ENCODE measurements at places on chromosomes 7 and 10.

DNA sequence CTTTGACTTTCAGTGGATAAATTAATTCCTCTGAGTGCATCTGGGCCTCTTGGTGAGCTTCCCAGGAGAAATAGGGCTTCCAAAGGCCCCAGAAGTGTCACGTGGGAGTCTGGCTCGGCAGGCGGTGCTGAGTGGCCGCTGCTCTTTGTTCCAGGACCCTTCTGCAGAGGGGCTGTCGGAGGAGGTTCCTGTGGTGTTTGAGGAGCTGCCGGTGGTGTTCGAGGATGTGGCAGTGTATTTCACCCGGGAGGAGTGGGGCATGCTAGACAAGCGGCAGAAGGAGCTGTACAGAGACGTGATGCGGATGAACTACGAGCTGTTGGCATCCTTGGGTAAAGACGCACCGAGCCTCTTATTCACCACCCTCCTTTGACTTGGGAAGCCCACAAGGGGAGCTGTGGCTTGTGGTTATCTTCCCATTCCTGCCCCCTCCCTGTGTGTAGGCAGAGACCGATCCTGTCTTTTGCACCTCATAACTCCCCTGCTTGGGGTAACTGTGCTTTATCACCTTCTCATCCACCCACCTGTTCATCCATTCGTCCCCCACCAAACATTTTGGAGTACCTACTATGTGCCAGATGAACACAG is 11.9 kb downstream of the ZNF862 start:
- no peak for DNase-seq

- no peak for DNase-seq
These were observed 92.0 kb downstream of the LSMEM1 start for GRCh38 chr7:112572669-112573301.

GRCh38 chr10:123944661-123945060 is 53.1 kb upstream of the CPXM2 start:
- no peak for DNase-seq

GRCh38 chr7:44269943-44270493 is 55.4 kb downstream of the CAMK2B start:
- no peak for DNase-seq

- DNase-seq: no peak
These were observed 26.2 kb upstream of the SLC29A3 start for GRCh38 chr10:71292624-71293445.

DNA sequence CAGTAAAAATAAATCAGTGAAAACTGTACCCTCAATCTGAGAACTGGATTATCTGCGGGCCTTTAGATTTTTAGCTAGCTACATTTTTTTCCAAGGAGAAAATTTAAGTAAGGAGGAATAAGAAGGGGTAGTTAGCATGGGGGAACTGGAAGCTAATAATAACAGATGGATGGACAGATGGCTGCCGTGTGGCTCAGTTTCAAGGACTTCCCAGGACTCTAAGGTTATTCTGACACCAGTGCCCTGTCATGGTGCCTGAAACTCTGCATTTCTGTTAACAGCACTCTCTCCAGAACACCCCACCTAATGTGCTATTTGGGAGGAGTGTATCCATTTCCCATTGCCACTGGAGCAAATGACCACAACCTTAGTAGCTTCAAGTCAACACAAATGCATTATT is 75.7 kb upstream of the PDE1C start:
- DNase-seq: no peak

DNA sequence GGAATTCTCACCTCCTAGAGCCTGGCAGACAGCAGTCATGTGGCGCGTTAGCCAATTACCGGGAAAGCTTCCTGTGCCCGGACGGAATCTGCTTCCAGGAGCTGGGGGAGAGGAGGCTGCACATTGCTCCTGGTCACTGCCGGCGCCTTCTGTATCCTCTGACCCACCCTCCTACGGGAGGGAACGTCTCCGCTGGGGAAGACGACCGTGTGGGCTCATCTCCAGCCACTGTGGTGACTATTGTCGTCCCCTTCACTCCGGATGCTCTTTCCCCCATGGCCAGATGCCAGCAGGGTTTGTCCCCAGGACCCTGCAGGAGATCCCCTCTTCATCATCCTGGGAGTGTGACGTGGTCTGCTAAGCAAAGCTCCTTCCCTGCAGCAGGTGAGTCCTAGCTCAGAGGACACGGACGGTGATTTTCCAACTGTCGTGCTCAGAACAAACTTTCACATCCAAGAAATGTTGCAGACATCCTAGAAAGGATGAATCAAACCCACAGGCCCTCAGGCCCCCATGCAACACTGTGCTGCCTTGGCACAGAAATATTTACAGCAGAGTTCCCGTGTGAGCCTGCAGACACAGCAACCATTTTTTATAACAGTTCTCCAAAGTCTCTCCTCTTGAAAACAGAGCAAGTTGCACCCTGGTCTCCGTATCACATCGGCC is 29.6 kb upstream of the FAM20C start:
- no peak for DNase-seq

- DNase-seq: no peak
These were observed 10.4 kb upstream of the ATXN7L1 start for GRCh38 chr7:105886776-105887175.
